Endothelial cell (in vitro differentiated cells): ENCODE measurements at places on chromosomes 12 and 14.

DNA sequence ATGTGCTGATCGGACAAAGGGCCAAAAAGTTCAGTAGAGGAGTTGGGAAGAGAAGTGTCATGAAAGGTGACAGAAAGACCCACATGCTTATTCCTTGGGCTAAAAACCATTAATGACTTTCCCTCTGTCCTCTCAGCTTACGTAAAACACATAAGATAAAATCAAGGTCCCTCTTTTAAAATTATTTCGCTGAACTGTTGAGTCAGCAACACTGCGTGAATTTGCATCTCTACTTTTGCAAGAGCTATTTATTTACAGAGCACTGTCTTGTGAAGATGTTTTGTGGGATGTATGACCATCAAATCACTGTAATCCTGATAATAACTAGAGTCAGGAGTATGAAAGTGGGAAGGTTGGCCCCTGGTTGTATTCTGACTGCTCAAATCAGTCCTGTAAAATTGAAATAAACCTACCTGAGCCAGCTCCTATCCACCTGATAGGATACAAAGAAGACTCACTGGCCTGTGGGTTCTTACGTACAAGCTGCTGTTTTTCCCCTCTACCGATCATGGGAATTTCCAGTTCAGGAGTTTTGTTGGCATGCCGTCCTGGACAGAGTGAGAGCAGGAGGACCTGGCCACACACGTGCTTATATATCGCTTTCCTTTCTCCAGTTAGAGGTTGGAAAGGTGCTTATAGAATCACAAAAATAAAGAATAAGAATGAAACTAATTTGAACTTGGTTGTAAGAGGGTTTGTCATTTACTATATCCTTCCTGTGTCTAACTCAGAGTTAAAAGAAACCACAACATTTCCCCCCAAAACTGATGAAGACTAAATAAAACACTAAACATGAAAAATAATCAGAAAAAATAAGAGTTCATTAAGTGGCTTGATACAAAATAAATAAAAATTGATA lies 42.9 kb downstream of the IFNG-AS1 start:
- H3K27ac ChIP-seq: no peak overlapping the region
- no peaks in the 10 kb centered on the region for H3K27me3 ChIP-seq
- H3K4me1 ChIP-seq: no peaks in the 10 kb centered on the region
- no peaks in the 10 kb centered on the region for H3K36me3 ChIP-seq
- no peak overlapping the region for H3K4me3 ChIP-seq
- DNase-seq: no peak

DNA sequence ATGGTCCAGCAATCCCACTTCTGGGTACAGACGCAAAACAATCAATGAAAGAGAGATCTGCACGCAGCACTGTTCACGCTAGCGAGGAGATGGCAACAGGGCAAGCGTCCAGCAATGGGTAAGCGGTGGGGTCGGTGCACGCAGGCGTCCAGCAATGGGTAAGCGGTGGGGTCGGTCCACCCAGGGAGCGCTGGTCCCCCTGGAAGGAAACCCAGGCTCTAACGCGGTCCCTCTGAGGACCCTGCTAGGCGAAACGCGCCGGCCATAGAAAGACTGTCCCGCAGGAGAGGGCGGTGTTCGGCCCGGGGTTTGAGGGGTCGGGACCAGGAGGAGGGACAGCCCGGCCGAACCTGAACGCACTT lies 618 bp upstream of the PGAM5 start:
- H3K4me1 ChIP-seq: peaks cover 8% of the 10 kb centered on the region
- peaks cover 15% of the 10 kb centered on the region for H3K36me3 ChIP-seq
- H3K27me3 ChIP-seq: peaks cover 17% of the 10 kb centered on the region
- peak; percentile 33 for DNase-seq
- peak overlapping the region; percentile 92 for H3K27ac ChIP-seq

DNA sequence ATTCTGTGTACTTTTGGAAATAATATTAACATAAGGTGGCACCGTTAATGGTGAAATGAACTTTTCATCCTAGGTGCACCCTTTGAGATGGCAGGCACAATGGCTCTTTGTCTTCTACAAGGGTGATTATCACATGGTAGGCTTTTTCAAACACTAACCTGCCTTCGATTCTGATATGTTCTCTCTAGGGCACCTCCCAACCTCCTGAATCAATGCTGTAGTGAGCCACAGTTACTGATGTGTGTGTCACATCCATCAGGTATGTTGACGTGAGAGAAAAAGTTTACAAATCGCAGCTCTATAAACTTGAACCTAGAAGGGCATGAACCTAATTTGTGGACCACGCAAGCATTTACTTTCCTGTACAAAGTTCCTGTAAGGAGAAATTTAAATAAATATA lies 25.4 kb downstream of the PDE3A start:
- DNase-seq: no peak
- H3K36me3 ChIP-seq: no peaks in the 10 kb centered on the region
- H3K27ac ChIP-seq: no peak overlapping the region
- H3K4me1 ChIP-seq: no peaks in the 10 kb centered on the region
- H3K4me3 ChIP-seq: no peak overlapping the region
- H3K27me3 ChIP-seq: no peaks in the 10 kb centered on the region

- H3K4me3 ChIP-seq: no peak overlapping the region
- H3K27me3 ChIP-seq: peaks cover 12% of the 10 kb centered on the region
- no peaks in the 10 kb centered on the region for H3K36me3 ChIP-seq
- H3K4me1 ChIP-seq: no peaks in the 10 kb centered on the region
- H3K27ac ChIP-seq: no peak overlapping the region
- DNase-seq: peak; percentile 88
Observed at GRCh38 chr12:132414634-132415326, 75.2 kb upstream of the FBRSL1 start.

DNA sequence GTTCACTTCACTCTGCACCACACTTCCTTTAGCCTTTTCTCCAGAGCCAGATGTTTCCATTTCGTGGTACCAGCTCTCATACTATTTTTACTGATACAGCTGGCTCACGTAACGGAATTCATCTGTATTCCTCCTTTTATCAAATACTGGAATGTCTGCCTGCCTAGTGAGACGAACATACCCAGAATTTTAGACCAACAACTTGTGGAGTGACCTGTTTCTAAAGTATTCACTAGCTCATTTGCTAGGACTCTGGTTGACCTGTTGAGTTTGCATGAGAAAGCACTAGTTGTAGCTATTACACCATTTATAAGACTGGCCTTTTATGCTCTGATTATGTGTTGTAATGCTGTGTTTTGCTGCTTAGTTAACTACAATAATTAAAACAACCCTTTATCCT lies 22.6 kb downstream of the KCNA5 start:
- no peak overlapping the region for H3K4me3 ChIP-seq
- no peaks in the 10 kb centered on the region for H3K27me3 ChIP-seq
- DNase-seq: no peak
- H3K36me3 ChIP-seq: no peaks in the 10 kb centered on the region
- H3K27ac ChIP-seq: no peak overlapping the region
- H3K4me1 ChIP-seq: no peaks in the 10 kb centered on the region

GRCh38 chr14:26828741-26829140 lies 230.9 kb upstream of the NOVA1 start:
- H3K4me1 ChIP-seq: no peaks in the 10 kb centered on the region
- no peaks in the 10 kb centered on the region for H3K27me3 ChIP-seq
- no peaks in the 10 kb centered on the region for H3K36me3 ChIP-seq

- DNase-seq: no peak
- no peak overlapping the region for H3K4me3 ChIP-seq
- no peak overlapping the region for H3K27ac ChIP-seq
- peaks cover 3% of the 10 kb centered on the region for H3K27me3 ChIP-seq
Observed at GRCh38 chr14:35375558-35376025, 29.0 kb downstream of the NFKBIA start.

DNA sequence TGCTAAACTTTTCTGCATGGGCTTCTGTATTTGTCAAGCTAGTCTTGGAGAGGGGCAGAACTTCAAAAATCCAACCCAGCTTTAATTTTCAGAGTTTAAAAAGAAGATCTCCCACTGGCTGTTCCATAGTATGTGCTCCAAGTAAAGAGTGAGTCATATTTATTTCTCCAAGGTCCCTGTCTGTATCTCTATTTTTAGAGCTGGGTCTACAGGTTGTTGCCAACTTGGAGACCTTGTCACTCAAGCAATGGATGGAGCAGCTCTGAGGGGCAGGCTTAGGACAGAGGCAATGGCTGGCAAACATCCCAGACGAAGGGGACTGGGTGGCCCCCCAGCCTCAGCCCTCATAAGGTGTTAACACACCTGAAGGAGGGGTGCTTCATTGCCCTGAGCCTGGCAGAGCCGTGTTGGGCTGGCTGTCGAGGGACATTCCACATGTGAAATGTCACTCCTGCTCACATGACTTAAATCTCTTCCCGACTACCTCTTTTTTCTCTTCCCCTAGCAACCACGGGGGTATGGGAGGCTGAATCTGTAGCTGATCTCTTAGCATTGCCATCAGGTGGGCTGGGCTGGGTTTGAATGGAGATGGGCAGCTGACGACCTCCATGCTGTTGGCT lies 103.1 kb downstream of the SMOC1 start:
- peaks cover 5% of the 10 kb centered on the region for H3K27me3 ChIP-seq
- no peak overlapping the region for H3K27ac ChIP-seq
- no peak overlapping the region for H3K4me3 ChIP-seq
- H3K36me3 ChIP-seq: no peaks in the 10 kb centered on the region
- H3K4me1 ChIP-seq: peaks cover 3% of the 10 kb centered on the region

- H3K4me3 ChIP-seq: no peak overlapping the region
- H3K27ac ChIP-seq: no peak overlapping the region
- peaks cover 22% of the 10 kb centered on the region for H3K36me3 ChIP-seq
- H3K4me1 ChIP-seq: peaks cover 50% of the 10 kb centered on the region
Observed at GRCh38 chr14:64708148-64709004, 4.2 kb downstream of the PLEKHG3 start.

- peaks cover 3% of the 10 kb centered on the region for H3K27me3 ChIP-seq
- H3K4me3 ChIP-seq: no peak overlapping the region
- no peaks in the 10 kb centered on the region for H3K36me3 ChIP-seq
Observed at GRCh38 chr12:115155665-115156645, 472.0 kb upstream of the TBX3 start.

GRCh38 chr14:100698666-100699448 lies 27.8 kb upstream of the DLK1 start:
- no peak overlapping the region for H3K4me3 ChIP-seq
- peaks cover 10% of the 10 kb centered on the region for H3K27me3 ChIP-seq
- no peak overlapping the region for H3K27ac ChIP-seq
- H3K4me1 ChIP-seq: no peaks in the 10 kb centered on the region
- no peak for DNase-seq

DNA sequence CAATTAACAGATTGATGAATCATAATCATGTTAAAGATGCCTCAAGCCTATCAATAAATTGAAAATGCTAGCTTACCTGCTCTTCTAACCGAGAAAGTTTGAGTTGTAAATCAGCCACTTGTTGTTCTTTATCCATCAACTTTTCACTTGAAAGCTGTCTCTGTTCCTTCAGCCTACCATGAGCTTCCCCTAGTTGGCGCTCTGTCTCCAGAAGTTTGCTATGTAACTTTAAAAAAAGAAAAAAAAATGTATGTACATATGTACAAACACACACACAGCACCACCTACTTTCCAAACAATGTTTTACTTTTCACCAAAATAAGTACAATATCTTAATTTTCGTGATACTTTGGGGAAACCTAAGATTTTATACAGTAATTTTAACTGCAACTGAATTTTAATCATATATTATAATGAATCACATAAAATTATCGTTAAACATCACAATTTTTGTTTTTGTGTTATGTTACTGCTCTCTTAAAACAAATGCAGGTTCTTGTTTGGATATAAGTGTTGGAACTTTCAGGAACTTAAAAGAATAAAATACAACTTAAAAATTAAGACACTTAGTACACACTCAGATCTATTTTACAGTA lies 101.2 kb downstream of the EEA1 start:
- peak; percentile 41 for DNase-seq
- H3K36me3 ChIP-seq: no peaks in the 10 kb centered on the region
- peaks cover 2% of the 10 kb centered on the region for H3K4me1 ChIP-seq
- H3K27me3 ChIP-seq: no peaks in the 10 kb centered on the region
- no peak overlapping the region for H3K4me3 ChIP-seq
- H3K27ac ChIP-seq: no peak overlapping the region
